NCI-H1105 treated with DMSO at 0.1 percent for 48 hours (cell line): ENCODE measurements at places on chromosomes 4 and X.
A peak's percentile ranks its signal among the peaks of the same experiment; 100 is the strongest.

GRCh38 chr4:73653695-73654106 lies 33.5 kb upstream of the RASSF6 start:
- DNase-seq, result peak; percentile 86

DNA sequence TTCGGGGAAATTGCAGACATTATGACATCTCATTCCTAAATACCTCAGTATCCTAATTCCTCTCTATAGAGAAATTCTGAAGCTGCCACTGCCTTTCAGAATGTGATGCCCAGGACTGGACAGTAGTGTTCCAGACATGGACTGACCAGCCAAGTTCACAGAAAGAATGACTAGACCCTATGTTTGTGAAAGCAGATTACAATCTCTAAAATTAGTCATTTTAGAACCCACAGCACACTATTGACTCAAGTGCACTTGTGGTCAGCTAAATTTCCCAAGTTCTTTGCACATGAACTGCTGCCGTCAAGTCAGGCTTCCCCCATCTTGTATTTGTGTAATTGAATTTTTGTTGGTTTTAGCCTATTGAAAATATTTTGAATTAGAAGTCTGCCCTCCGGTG lies 81.0 kb upstream of the ESX1 start:
- DNase-seq, result no peak

DNA sequence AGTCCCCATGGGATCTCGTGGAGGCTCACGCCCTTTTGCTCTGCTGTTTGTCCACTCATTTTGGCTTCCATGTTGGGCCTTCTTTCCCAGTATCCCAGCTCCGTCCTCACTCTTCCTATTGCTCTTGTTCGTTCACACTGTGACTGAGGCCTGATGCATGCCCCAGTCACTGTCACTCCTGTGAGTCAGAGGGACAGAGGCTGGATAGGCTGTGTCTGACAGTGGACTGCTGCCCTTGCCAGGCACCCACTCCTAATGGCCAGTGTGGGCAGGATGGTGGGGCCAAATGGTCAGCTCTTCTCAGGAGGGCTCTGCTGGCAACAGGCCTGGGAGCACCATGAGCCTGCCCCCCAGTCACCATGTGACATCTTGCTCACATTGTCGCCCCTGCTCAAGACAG lies 40.0 kb downstream of the HADH start:
- no peak for DNase-seq

DNA sequence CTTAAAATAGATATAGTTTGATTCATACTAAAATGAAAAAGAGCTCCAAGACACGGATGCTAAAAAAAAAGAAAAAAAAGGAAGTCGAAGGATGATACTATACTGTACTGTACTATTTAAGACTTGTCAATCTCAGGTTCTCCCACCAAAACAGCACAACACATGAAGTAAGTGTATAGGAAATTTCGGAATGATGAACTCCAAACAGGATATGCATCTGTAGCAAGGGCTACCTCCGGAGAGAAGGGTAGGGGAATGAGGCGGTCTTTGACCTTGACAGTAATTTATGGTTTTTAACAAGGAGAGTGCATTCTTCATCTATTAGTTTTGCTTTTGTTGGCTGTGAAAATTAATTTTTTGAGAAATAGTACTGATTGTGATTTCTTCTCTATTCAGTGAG lies 541 bp upstream of the FIP1L1 start:
- no peak for DNase-seq

GRCh38 chr4:9812501-9813340 lies 31.3 kb downstream of the DRD5 start:
- DNase-seq, result no peak

GRCh38 chrX:42093756-42094155 lies 170.4 kb upstream of the CASK start:
- no peak for DNase-seq

- DNase-seq, result peak; percentile 13
Measured at GRCh38 chr4:145679991-145680455, at the start of gene C4orf51. TSS of gene C4orf51 (plus strand) at chr4:145680146. CDS start at chr4:145680204, 58 bp downstream.

DNA sequence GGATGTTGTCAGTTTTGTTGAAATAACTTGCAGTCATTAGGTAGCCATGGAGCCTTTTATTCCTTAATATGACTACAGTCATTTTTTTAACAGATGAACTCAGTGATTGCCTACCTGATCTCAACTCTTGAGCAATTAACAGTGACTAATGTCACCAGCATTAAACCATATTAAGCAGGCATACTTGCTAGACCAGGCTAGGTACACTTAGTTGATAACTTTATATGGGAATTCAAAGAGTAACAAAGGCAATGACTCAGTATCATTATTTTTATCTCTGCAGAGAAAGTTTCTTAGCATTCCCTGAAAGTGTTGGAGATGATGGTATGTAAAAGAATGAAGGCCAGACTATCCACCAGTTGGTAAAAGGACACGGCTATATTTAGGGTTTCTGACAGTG lies at the start of gene C4orf54:
C4orf54 (minus strand) TSS at position 31 of the 400 bp plus-strand sequence. CDS start 3,180 bp downstream, outside the sequence.
- DNase-seq, result no peak

GRCh38 chr4:17807446-17807845 lies 3.1 kb downstream of the DCAF16 start:
- no peak for DNase-seq

DNA sequence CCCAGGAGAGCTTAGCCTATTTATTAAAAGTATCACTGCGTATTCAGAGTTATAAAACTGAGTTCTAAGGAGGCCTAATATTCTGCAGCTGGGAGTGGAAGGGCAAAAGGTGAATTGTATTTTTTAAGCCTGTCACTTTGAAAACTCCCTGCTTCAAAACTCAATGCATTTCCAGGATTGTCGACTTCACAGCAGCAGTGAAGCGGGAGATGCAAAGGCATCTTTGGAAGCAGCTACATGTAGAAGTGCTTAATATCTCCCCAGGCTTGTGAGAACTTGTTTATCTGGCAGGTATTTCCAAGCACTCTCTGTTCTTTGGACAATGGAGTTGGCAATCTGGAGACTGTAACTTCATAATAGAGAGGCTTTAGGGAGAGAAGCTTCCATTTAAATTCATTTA lies 717.5 kb upstream of the SLIT2 start:
- DNase-seq, result peak; percentile 8

DNA sequence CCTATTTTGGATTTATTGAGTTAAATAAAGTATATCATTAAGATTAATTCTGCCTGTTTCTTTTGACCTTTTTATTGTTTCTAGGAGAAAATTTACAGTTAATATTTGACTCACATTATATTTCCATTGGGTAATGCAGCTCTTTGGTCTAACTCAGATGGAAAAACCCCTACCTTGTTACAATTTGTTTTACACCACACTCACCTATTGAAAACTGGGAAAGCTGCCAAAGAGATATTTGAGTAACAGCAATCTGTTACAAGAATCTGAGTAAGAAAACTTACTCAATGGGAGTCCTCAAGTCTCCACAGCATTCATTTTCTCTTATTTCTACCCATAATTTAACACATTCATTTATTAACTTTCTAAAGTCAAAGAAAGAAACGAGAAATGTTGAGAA lies 108.0 kb upstream of the TLL1 start:
- DNase-seq, result peak; percentile 3

DNA sequence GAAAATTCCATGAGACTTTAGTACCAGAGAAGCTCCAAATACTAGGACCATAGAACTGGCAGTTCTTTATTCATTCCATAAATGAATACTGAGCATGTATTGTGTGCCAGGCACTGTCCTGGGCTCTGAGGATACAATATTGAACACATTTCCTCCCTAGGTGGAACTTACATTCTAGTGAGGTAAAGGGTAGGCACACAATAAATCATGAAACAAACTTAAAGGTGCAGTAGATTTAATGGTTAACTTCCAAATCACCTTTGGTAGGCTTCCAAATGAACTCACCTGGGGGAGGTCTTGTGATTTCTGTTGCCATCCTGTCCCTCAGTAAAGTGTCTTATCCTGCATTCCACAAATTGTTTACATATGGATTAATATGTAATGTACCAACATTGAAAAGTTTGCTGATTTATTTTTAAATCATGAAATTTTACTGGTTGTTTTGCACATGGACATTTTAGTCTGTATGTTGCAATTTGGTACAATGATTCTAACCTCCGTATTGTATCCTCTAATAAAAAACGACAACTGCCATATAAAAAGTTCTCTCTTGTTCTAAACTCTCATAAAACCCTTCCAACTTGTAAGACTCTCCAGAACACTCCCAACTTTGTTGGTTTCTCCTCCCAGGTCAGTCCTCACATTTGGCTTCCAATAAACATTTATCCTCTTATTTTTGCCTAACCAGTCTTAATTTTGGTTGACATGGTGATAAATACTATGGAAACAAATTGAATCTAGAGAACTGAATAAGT lies 4.5 kb upstream of the MAGEA11 start:
- no peak for DNase-seq

- peak; percentile 31 for DNase-seq
Measured at GRCh38 chrX:102712216-102712966, at the start of gene GPRASP2. TSS of gene GPRASP2 (plus strand) at chrX:102712448. CDS start at chrX:102714870, 2,422 bp downstream.

DNA sequence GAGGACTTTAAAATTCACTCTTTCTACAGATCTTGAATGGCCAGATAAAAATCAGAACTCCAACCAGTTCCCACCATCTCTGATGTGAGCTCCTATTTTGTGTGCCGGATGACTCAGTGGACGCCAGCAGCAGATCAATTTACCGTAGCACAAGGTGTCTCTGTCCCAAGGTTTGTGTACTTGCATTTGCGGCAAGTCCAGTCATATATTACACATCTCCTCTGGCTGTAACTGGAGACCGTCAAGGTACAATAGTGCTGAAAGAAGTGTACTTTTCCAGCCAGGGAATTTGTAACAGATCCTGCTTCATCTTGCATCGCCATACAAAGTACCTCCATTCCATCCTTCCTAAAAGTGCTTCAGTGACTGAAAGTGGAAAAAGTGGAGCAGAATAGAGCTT lies 108.2 kb upstream of the SORBS2 start:
- no peak for DNase-seq

GRCh38 chrX:12065251-12065650 lies 73.0 kb upstream of the FRMPD4 start:
- DNase-seq, result no peak

GRCh38 chrX:22220941-22221340 lies 51.8 kb upstream of the CBLL2 start:
- DNase-seq, result no peak

DNA sequence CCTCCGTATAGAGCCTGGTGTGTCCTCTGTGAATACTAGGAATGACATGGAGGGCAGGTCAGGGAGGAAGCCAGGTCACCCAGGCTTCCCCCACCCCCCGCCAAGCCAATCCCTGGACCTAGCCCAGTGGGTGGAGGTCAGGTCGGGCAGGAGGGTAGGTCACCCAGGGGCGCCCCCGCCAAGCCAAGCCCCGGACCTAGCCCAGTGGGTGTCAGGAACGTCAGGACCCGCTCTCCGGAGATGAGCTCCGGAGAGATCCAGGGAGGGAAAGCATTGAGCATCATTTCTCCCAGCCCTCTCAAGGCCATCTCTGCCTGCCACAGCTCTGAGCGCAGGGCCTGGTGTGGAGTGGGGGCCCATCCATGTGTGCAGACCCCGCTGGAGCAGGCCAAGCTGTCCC lies 48.6 kb downstream of the WFS1 start:
- no peak for DNase-seq

DNA sequence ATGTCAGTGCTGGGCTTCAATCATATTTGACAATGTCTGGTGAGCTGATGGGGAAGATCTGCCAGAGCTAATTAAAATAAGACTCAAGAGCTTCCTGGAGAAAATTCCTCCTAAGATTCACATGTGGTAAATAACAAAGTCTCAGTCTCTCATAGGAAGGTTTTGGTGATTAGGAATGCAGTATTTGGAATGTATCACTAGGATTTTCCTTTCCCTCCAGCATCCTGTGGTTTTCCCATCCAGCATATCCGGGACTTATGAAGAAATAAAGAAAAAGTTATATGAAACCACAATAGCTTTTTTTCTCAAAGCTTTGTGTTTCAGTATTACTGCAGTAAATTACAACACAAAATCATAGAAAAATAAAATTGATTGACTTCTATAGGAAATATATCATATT lies 1597.1 kb downstream of the ADGRL3 start:
- no peak for DNase-seq

- DNase-seq, result no peak
Measured at GRCh38 chr4:65401083-65401482, 269.2 kb downstream of the EPHA5 start.
